ENCODE measurements at places on chromosomes 12 and 14.

GRCh38 chr14:55107766-55108554, 21.1 kb upstream of the LGALS3 start:
- DNase-seq, result no peak

- no peak for DNase-seq
Measured at GRCh38 chr12:92641291-92641690, 61.5 kb upstream of the PLEKHG7 start.

GRCh38 chr12:14825256-14825655, 11.3 kb upstream of the SMCO3 start:
- no peak for DNase-seq

- no peak for DNase-seq
Measured at GRCh38 chr12:131146173-131146675, 192.5 kb downstream of the ADGRD1 start.

- no peak for DNase-seq
Measured at GRCh38 chr12:131850856-131851559, 22.8 kb downstream of the MMP17 start.

DNA sequence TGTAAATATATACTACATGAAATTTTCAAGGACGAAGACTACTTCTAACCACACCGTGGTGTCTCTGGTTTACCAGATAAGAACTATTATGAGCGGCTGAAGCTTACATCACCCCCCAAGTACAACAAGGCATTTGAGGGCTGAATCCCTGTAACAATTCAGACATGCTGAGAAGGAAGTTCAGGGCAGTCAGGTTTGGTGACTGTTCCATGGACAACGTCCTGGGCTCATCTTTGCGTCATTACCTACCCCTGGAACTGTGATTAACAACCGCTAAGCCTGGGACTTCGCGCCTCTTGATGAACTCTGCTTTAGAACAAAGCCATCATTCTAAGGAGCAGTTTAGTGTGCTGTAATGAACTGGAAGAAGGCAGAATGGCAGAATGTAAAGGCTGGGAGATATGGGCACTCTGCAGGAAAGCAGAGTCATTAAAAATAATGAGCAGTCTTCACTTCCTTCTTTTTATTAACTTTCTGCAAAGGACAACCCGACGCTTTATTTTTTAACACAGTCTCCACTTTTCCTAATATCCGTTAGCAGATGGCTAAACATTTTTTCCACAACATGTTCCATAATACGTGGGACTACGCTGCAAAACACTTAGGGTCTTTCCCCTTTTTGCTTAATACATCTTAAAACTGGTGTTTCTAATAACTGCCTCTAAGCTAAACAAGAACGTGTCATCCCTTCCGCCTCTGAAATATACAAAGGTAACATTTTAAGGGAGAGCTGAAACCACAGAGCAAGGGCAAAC, 263.2 kb downstream of the ADAMTS20 start:
- DNase-seq, result no peak

DNA sequence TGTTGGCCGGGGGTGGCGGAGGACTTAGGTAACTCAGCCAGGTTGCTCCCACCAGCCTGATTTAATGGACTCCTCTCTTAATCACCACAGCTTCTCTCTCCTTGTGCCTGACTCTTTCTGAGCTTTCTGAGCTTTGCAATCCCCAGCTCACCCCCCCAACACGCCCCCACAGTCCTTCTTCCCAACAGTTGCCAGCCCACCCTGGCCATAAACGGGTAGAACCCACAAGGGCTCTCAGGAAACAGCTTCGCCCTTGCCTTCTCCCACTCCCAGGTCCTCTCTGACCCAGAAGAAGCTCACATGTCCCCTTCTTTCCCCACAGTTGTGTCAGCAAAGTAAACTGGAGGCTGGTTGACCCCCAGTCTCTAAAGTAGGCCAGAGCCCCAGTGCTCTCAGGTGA, 32.9 kb downstream of the ZFP36L1 start:
- DNase-seq, result no peak
